EL (cell line): ENCODE measurements at places on chromosomes 3 and 15.

DNA sequence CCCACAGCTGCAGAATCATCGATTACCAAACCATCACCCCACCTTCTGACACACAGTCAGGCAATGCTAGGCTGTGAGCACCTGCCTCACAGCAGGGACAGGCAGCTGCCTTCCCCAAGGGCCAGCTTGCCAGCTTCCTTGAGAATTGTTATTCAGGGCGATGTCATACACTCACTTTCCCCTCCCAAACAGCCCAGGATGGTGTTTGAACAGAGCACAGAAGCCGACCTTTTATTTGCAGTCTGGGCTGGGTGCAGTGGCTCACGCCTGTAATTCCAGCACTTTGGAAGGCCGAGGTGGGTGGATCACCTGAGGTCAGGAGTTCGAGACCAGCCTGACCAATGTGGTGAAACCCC is 84.5 kb upstream of the HERC1 start:
- DNase-seq, result no peak

GRCh38 chr15:76846782-76847181 is 58.4 kb downstream of the SCAPER start:
- no peak for DNase-seq

GRCh38 chr3:19945969-19946831 is 697 bp upstream of the RAB5A start:
- DNase-seq, result no peak

DNA sequence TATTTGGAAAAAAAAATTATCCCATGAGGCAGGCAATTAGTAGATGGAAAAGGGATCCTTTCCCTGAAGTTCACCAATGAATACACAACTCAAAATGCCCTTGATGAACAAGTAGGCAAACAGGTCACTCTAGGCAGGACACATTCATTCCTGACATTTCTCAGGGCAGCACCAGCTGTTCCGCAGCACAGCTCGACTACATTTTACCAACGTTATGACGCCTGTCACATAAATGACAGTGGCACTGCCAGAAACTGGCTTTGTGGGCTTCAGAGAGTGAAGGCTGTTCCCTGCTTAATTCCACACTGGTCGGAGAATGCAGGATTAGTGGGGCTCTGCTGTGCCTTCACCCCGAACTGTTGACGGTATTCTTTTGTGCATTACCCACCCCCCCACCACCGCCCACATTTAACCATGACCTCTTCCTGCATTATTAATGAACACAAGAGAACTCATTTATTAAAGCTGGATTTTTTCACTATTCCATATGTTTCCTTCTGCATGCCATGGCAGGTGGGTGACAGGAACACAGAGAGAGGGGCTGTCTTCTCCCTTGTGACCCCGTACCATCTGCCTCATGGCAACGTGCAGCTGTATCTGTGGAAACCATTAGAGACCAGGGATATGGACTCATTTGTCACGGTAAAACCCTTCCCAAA is 197.6 kb downstream of the PDZRN3 start:
- no peak for DNase-seq

DNA sequence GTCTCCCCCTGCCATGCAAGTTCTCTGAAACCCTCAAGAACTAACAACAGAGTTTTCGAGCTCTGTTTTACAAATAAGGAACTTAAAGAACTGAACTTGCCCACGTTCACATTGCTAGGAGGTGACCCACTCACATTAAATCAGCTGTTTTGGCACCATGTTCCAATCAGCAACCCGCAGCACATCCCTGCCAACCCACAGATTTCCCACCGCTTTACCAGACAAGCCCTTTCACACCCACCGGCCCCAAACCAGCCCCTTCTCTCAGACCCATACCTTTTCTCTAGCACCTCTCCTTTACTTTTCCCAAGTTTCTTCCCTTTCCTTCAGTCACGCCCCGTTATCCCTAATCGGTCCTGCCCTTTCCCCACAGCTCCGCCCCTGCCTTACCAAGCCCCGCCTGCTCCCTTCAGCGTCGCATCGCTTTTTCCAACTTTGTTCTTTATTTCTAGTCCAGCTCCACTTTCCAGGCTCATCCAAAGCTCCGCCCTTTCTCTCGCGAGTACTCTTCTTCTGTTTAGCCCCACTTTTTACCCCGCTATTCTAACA is 804 bp upstream of the BRPF1 start:
- no peak for DNase-seq

GRCh38 chr3:113825090-113825489 is 13.5 kb upstream of the GRAMD1C start:
- peak; percentile 9 for DNase-seq

- DNase-seq, result no peak
Observed at GRCh38 chr3:9066141-9066540, 102.9 kb upstream of the RAD18 start.

DNA sequence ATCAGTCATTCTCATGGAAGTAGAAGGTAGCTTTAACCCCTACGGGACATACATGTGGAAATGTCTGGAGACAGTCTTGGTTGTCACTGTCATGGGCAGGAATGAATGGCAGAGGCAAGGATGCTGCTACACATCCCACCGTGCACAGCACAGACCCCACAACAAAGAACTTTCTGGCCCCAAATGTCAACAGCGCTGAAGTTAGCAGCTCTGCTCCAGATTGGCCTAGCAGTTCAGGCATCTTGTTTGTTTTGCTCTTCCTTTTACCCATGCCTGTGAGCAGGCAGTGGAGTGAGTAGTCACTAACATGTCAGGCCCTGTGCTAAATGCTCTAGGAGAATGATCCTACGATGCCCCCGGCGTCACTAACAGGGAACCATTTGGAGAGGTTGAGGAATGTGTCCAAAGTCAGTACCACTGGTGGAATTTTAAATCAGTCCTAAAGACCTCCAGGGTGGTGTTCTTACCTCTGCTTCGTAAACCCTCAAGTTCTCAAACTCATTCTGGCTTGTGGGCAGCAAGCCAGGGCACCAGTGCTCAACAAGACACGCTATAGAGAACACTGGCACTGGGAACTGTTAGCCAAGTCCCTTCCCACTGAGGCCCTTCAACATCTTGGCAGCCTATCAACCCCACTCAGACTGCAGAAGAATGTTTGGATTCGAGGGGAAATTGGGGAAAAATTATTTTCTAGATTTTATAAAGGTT is 142.2 kb downstream of the FOXP1 start:
- DNase-seq, result no peak

DNA sequence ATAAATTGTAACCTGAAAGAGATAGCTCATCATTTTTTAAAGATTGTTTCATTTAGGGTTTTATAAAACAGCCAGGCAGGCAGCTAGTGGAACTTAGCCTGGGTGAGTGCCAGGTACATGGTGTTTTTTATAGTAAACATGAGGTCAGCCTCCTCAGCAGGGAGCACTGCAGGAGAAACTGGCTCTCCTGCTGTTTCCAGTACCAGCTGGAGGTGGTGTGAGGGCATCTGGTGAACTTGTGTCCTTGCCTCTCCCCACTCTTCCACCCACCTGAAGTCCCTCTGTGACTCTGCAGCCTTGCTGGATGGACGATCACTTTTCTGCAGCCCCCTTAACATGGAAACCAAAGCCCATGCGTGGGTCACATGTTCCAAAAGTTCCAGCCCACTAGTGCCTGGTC is 128.4 kb downstream of the FAM174B start:
- no peak for DNase-seq

DNA sequence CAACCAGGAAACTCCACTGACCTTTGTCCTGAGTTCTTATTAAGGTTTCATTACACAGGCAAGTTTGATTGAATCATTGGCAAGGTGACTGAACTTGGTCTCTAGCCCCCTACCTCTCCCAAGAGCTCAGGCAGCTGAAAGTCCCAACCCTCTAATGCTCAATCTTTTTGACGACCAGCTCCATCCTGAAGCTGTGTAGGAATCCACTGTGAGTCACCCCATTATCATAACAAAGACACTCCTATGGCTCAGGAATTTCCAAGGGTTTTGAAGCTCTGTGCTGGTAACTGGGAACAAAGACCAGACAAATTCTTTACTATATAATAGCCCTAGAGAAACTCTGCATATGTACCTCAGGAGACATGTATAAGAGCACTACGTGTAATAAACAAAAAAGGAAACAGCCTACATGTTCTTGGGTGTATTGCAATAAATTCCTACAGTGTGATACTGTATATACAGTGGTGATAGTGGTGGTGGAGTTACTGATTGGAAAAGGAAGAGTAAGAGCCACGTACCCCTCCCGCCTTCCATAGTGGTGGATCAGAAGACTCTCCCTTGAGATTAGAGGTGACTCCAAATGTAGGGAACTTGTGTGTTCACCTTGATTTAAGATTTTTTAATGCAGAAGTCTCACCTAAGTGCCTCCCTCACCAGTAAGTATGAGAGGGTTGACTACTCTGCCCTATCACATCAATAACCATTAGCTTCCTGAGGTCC is 116.6 kb downstream of the ST8SIA2 start:
- DNase-seq, result no peak

GRCh38 chr3:170897978-170898377 is 10.5 kb downstream of the EIF5A2 start:
- no peak for DNase-seq

- no peak for DNase-seq
Observed at GRCh38 chr15:98735304-98735703, 87.0 kb downstream of the IGF1R start.

- DNase-seq, result peak; percentile 3
Observed at GRCh38 chr3:56200251-56200650, 268.0 kb downstream of the ERC2 start.

DNA sequence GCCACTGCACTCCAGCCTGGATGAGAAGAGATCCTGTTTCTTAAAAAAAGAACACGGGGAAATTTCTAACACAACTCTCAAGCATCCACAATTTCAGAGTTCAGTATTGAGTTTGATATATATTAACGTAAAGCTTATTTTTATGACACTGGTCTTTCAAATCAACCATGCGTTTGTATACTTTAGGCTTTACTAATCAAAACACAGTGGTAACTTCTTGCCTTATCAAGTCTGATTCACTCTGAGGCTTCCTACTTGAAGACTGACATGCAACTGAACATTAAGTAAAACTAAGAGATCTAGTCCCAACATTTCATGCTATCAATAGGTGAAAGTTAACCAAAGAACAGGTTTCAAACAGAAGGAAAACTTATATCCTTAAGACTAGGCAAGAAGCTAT is 46.7 kb downstream of the PRTG start:
- DNase-seq, result no peak

DNA sequence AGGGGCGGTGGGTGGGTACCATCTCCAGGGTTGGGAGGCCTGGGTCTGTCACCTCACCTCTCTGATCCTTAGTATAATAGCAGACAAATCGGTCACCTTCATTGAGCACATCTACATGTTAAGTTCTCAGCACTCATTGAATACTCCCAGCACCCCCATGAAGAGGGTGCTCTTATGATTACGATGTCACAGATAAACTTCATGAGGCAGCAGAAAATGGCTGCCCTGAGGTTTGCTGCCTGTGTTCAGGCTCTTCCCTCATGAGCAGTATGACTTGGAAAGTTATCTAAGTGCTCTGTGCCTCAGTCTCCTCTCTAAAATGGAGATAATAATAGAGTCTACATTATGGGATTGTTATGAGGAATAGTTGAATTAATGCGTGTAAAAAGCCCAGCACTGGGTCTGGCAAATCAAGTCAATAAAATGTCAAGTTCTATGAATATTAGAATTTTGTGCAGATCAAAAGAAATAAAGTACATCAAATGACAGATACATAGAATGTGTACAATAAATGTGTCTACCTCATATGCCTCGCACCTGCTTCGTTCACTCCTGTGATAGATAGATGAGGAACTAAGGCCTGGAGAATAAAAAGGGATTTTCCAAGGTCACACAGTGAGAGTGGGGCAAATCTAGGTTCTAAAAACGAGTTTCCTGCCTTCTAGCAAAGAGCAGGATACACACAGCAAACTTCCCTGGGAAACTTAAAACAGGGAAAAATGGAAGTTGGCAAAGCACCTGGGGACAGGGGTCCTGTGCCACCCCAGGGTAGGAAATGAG is 142.2 kb upstream of the MRPS22 start:
- DNase-seq, result no peak

DNA sequence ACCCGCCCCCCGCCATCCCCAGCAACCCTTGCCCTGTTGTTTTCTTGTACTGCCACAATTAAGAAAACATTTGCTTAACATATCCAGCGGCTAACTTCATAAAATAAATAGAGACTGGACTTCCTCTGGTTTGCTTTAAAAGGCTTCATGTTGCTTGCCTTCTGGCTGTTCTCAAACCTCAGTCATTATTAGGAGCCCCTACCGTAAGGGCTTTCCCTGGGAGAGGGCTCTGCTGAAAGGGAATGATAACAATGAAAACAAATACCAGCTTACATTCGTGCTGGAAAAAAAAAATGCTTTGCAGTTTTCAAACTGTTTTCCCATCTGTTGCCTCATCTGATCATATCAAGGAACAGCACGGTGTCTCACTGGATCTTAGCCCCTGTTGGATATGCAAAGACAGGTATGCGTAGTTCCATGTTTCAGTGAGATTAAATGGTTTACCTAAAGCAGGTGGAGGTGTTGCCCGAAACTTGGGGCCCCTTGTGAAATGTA is 77.2 kb upstream of the VGLL4 start:
- DNase-seq, result no peak

GRCh38 chr15:41254560-41254959 is 23.5 kb downstream of the CHP1 start:
- no peak for DNase-seq

DNA sequence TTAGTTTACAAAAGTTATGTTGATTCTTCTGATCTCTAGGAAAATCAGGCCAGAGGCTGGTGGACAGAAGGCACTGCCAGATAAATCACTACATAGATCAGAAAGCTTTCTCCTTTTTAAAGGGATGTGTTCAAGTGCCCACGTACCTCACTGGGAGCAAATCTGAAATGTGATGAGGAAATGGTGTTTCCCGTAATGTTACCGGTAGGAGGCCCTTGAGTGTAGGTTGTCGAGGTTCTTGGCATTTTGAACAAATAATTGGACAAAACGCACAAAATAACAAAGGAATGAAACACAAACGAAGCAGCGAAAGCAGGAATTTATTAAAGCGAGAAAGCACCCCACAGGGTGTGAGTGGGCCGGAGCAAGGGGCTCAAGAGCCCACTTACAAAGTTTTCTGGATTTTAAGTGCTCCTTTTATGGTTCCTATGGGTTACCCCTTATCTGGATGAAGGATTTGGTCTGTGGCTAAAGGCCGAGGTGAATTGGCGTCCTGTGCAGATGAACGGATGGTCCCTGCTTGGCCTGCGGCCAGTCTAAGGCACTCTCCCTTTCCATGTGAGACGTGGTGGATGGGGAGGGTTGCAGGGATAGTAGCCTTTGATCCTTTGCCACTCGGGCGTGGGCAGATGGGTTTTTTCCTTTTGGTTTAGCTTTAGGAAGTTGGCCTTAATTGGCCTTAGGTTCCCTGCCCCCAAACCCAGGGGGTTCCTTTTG is 1.0 kb downstream of the SNX1 start:
- peak; percentile 38 for DNase-seq

DNA sequence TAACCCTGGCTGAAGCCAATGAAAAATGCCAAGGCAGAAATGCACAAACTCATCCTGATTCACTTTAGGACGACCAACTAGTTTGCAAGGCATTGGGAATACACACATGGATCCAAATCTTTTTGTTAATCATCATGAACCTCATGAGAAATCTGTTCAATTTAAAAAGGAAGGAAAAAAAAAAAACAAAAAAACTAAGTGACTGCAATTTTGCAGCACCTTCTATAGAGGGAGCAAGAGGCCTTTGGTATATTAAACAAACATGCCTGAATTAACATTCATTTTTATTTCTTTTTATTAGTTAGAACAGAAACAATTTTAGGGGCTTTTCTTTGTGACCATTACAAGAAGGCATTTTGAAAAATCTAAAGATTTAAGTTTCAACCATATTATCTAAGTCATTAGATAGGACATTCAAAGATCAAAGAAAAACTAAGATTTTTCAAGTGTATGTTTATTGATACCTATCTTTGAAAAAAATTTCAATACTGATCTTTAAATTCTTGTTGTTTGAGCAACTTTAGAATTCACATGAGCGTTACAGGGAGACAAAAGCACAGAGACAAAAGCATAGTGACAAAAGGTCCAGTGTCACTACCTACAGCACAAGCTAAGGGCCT is 182.4 kb downstream of the CBLB start:
- DNase-seq, result peak; percentile 8
